ENCODE measurements at places on chromosomes 3 and 15.

GRCh38 chr3:87549208-87549607, 272.8 kb upstream of the POU1F1 start:
- no peak for DNase-seq

GRCh38 chr3:61841111-61841845, 279.9 kb downstream of the PTPRG start:
- DNase-seq = no peak

DNA sequence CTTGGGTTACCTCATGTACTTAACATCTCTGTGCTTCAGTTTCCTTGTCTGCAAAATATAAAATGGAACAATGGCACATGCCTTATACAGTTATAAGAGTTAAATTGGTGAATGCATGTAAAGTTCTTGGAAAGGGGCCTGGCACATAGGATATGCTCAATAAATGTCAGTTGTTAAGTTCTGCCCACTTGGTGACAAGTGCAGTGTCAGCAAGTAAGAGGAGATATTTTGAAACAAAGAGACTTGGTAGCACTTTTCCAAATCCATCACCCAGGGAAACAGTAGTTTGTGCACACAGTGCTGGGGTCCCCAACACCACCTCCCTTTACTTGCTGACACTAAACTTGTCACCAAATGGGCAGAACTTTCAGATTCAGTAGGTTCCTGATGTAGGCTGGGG, 19.1 kb downstream of the LRRC31 start:
- no peak for DNase-seq

DNA sequence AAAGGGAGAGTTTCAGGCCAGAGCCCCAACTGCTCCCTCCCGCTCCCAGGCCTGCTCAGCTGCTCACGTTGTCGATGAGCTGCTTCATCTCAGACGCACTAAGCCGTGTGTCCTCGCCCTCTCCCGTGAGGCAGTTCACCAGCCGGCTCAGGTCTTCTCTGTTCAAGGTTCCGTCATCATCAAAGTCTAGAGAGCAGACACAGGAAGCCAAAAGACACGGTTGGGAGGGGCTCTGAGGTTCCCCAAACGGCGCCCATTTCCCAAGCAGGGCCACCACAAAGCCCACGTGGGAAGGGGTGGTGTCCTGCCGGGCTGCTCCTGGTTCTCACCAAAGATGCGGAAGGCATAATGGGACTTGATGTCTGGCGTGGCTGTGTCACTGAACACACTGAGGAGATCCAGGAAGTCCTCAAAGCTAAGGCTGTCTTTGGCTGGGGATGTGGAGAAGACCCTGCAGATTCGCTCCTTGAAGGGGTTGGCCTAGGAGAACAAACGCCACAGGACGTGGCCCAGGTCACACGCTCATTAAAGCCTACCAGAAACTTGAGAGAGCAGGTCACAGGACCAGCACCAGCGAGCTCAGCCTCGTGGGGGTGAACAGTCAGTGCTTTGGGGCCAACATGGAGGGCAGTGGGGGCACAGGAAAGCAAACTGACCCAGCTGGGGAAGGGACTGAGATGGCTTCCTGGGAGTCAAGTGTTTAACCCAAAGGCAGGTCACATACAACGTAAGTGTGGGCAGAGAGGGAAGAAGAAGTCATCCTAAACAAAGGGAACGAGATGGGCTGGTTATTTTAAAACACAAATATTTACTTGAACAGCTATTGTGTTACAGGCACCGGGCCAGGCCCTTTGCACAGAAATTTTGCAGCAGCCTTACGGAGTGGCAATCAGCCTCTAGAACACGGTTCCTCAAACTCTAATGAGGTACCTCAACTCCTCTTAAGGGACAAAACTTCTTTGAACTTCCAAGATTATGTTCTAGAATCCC, 2.4 kb downstream of the CIB1 start:
- DNase-seq = peak; percentile 72

DNA sequence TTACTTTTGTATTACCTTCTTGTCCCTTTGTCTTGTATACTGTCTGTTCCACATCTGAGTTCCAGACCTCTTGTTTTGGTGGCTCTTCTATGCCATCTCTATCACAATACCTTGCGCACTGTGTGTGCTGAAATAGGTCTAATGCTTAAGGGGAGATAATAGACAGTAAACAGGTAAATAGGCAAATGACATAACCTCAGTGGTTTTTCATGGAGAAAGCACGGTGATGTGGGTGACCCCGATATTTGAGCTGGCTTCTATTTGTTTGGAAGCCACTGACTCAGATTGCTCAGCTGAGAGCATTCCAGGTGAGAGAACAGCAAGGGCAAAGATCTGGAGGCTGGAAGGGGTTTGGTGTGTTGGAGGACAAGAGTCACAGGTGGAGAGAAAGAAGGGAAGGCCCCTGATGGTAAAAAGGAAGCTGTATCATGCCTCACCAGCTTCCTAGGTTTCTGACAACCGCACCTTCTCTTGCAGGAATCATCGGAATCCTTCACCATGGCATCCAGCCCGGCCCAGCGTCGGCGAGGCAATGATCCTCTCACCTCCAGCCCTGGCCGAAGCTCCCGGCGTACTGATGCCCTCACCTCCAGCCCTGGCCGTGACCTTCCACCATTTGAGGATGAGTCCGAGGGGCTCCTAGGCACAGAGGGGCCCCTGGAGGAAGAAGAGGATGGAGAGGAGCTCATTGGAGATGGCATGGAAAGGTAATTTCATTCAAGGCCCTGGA, 795 bp downstream of the MCM2 start:
- no peak for DNase-seq

GRCh38 chr15:60523056-60523455, 44.1 kb upstream of the ICE2 start:
- DNase-seq = no peak

DNA sequence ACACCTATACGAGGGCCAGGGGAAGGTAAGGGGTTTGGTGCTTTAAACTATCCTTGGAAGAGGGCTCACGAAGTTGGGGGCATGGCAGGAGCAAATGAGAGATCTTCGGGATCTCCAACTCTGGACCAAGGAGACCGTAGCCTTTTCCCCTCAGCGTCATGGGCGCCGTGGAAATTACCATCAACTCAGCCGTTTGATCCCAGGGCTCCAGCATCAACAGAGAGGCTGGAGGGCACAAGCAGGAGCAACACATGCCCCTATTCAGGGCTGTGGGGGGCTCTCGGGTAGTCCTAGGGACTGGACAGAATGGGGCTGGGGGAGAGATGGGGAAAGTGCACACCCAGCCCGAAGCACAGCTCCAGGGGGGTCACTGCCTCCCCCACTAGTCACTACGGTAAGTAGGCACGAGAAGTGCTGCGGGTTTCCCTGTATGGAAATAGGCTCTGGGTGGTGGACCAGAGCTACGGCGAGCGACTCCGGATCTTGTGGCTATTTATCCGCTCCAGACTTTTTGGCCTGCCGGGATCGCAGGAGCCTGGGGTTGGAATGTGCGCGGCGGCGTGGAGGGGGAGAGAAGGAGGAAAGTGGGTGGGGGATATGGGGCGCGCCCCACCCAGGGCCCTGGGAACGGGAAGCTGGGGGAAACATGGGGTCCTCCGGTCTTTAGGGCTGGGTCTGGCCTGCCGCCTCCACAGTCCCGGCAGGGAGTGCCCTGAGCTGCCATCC, 539 bp upstream of the LAMB2 start:
- no peak for DNase-seq

GRCh38 chr3:12349895-12350811, 61.3 kb downstream of the PPARG start:
- no peak for DNase-seq

DNA sequence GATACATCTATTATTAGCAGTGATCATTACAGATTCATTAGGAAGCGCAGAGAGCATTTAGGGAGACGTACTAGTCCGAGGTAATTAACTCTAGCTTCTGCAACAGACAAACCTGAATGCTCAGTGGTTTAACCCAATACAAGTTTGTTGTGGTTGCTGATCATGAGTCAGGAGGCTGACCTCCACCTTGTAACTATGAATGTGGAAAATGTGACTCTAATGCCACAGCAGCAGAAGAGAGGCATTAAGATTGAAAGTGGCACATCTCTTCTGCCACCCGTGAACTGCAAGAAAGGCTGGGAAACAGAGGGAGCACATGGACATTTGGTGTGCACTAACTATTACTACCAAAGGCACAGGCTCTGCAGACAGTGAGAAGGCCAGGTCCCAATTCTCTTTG, 71.2 kb upstream of the C3orf80 start:
- DNase-seq = no peak

DNA sequence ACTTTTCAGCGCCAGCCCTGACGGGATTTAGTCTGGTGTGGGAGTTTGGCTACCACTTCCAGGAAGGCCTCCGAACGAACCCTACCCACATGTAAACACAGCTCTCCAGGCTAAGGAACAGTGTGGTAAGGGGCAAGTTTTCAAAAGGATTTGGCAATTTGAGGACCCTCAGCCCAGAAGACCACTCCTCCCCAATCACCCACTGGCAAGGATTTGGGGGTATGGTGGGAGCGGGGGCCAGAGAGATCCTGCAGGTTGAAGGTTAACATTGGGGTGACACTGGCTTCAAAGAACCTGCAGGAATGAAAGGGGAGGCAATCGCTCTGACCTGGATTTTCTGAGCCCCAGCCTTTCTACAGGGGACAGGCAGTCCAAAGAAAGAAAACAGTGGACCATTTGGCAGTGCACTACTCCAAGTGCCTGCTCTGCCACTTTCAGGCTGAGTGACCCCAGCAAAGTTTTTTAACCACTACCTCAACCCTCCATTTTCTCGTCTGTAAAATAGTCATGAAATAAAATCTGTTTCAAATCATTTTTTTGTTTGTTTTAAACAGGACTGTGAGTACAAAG, 34.5 kb downstream of the ZIC4 start:
- no peak for DNase-seq

DNA sequence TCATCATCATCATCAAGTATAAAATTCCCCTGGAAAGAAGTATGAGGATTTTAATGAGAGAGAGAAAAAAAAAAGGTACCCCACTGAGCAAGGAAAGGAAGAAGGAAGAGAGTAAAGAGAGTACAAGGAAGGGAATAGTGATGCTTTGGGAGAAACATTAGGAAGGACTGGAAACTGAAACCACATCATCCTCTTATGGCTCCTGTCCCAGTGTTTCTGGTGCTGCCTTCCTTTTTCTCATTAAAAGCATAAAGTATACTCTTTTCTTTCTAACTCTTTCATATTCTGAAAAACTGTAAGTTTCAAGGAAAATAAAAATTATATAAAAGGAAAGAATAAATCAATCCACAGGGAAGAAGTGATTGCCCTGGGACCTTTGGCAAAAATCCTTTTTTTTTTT, 616.4 kb upstream of the CBLB start:
- no peak for DNase-seq

DNA sequence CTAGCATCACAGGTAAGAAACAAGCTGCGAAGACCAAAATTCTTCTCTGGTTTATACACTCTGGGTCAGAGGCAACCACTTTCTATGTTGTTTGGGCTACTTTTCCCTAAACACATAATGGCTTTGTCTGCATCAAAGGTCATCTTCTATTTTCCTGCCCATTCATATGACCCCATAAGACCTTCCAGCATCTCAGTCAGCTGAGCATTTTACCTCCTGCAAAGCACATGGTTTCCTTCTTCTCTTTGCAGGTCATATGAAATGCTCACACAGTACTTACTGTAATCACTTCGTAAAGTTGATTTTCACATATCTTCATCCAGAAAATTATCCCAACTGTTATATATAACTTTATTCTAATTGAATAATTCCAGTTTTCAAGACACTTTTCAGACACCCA, 34.8 kb downstream of the LIPC start:
- DNase-seq = no peak

GRCh38 chr3:45414341-45414740, 26.0 kb downstream of the LARS2 start:
- no peak for DNase-seq

GRCh38 chr15:90022905-90023700, 22.0 kb downstream of the ZNF710 start:
- no peak for DNase-seq

DNA sequence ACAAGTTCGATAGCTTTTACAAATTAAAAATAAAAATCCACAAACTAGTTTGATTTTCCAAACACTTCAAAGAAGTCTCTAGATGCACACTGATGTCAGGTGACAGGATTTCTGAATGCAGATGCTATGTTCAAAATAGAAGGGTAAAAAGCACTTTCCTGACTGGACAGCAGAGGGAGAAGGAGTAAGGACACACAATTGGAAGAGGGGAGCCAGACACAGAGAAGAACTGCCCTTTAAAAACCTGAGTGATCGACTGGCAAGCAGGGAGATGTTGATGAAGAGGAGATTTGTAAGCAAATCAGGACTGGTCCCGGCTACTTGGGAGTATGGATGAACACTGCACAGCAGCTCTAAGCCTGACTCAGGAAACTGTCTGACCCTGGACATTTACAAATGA, 612.8 kb downstream of the MAGI1 start:
- DNase-seq = no peak

GRCh38 chr3:6781092-6781491, 79.8 kb upstream of the GRM7 start:
- DNase-seq = no peak

DNA sequence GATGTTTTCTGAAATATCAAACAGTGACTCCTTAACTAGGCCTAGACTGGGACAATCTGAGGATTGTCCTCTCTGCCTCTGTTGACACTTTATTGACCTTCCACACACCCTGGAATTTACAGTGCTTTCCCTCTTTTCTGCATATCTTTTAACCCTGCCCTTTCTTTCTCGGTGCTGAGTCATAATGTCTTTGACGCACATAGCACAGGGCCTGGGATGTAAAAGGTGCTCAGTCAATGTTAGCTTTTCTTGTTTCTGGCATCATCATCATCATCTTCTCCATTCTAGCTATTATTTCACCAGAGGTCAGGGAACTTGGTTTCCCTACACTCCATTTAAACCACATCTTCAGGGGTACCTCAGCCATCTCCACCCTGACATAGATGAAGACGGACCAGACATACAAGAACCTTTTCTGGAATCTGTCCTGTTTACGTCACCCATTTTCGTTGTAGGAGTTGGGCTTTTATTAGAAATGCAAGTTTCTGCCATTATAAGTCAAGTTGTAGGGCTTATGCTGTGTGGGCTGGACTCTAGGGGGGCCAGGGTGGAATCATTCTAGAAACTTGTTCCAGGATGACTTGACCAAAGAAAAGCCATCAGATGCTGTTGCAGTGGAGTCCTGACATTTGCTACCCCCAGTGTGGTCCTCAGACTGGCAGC, 46.6 kb downstream of the ZBTB38 start:
- DNase-seq = no peak

DNA sequence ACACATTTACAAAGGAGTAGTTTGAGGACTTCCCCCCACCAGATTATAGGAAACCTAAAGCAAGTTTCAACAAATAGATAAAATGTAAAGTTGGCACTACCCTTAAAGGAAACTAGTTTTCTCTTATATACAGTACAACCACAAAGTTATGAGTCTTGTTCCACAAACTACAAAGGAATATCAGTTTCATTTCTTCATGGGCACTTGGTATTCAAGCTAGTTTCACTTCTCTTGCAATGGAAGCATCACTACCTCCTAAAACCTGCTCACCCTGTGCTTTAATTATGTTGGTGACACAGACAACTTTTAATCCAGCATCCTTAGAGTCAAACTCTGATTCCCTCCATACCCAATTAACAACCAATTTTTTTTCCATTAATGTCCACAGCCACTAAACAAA, 707.0 kb downstream of the ROBO2 start:
- no peak for DNase-seq

GRCh38 chr3:2921903-2922302, 188.3 kb downstream of the IL5RA start:
- DNase-seq = no peak

GRCh38 chr3:195035345-195036202, 235.4 kb downstream of the XXYLT1 start:
- no peak for DNase-seq

All from activated naive CD4-positive, alpha-beta T cell treated with Interleukin-2 at 50 U/mL for 16 hours (primary cell).